ENCODE measurements at places on chromosomes 11 and 22. TPM values are rescaled to one million over a fixed set of nuclear protein-coding genes. Genes with fewer than 3 reads are reported as not detected.

The DYNC2H1 gene
- total RNA-seq: 4.2 TPM

The OR10A2 gene
- not detected for total RNA-seq

The ASPHD2 gene
- 4.1 TPM for total RNA-seq

The DCHS1 gene
- 6.7 TPM for total RNA-seq

The RHBDD3 gene
- 16.1 TPM for total RNA-seq

The HTR3B gene
- total RNA-seq: not detected

The HBG2 gene
- total RNA-seq: not detected

The TIMP3 gene
- 1.7 TPM for total RNA-seq

The TRIM29 gene
- not detected for total RNA-seq

The RASGRP2 gene
- total RNA-seq: 440 TPM

The IGF2 gene
- not detected for total RNA-seq

The BARX2 gene
- total RNA-seq: not detected

The OLFML1 gene
- not detected for total RNA-seq

The ZNF70 gene
- 7.4 TPM for total RNA-seq

The CCDC73 gene
- not detected for total RNA-seq

The KRTAP5-10 gene
- not detected for total RNA-seq

The OR5AR1 gene
- total RNA-seq: not detected

The AIFM3 gene
- total RNA-seq: 0.55 TPM

The SERPING1 gene
- not detected for total RNA-seq

The NECTIN1 gene
- 3.5 TPM for total RNA-seq

The PTPRCAP gene
- 208 TPM for total RNA-seq

The INTS4 gene
- total RNA-seq: 84.0 TPM

The MS4A15 gene
- total RNA-seq: not detected

The CTSW gene
- 30.4 TPM for total RNA-seq

The BIRC3 gene
- 197 TPM for total RNA-seq

The NOX4 gene
- not detected for total RNA-seq

The PPP2R5B gene
- total RNA-seq: 14.0 TPM

The IL18 gene
- 0.42 TPM for total RNA-seq

The NFRKB gene
- total RNA-seq: 94.9 TPM

The MUC2 gene
- total RNA-seq: not detected

The USH1C gene
- total RNA-seq: not detected

The VSIG10L2 gene
- not detected for total RNA-seq

The ZNF280B gene
- 2.7 TPM for total RNA-seq

The PTPMT1 gene
- 21.9 TPM for total RNA-seq

The F2 gene
- total RNA-seq: not detected

The DLAT gene
- 21.6 TPM for total RNA-seq

The RAB39A gene
- not detected for total RNA-seq

The BUD13 gene
- 23.1 TPM for total RNA-seq

Measured in CD4-positive, alpha-beta memory T cell (primary cell).